ENCODE measurements at places on chromosomes 3 and 15.

GRCh38 chr3:46537779-46538178 lies 28.3 kb downstream of the LRRC2 start:
- no peak for DNase-seq

GRCh38 chr3:165056510-165056909 lies 21.8 kb downstream of the SI start:
- DNase-seq, result no peak

DNA sequence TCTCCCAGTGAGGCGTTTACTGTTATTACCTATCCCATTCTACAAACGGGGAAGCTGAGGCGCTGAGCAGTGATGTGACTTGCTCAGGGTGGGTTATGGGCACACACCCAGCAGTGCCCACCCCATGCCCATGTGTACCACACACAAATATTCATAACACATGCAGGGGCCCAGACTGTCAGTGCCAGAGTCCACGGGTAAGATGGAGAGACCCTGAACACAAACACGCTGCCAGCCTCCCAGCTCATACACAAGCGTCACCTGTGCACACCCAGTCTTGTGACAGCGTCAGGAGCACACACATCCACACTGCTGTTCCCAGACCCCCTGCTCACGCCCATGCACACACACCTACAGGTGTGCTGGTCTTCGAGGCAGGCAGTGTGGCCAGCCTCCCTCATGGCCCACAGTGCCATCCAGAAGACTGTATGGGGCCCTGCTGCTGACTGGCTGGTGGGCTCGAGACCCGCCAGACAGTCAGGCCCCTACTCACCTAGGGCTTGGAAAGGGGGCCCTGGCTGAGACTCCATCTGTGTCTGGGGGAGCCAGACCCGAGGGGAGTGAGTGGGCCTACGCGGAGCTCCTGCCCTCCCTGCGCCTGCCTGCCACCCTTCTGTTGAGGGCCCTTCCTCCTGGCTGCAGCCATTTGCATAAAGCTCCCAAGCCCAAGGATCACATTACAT lies 39.4 kb downstream of the DNAJB8 start:
- DNase-seq, result no peak

- no peak for DNase-seq
Observed at GRCh38 chr3:160633361-160634083, 43.4 kb upstream of the ARL14 start.

DNA sequence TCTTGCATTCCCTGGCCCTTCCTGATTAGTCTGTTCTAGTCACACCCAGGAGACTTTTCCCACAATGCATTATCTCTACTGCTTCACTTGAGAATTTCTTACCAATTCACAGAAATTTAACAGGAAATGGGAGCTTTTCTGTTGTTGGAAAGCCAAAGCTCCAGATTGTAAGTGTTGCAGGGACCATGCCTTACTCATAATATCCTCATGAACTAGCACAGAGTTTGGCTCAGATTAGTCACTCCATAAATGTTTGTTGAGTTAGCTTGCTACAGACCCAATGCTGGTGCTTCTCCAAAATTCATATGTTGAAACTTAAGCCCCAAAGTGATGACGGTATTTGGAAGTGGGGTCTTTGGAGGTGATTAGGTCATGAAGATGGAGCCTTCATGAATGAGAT lies 232.6 kb downstream of the GAP43 start:
- no peak for DNase-seq

DNA sequence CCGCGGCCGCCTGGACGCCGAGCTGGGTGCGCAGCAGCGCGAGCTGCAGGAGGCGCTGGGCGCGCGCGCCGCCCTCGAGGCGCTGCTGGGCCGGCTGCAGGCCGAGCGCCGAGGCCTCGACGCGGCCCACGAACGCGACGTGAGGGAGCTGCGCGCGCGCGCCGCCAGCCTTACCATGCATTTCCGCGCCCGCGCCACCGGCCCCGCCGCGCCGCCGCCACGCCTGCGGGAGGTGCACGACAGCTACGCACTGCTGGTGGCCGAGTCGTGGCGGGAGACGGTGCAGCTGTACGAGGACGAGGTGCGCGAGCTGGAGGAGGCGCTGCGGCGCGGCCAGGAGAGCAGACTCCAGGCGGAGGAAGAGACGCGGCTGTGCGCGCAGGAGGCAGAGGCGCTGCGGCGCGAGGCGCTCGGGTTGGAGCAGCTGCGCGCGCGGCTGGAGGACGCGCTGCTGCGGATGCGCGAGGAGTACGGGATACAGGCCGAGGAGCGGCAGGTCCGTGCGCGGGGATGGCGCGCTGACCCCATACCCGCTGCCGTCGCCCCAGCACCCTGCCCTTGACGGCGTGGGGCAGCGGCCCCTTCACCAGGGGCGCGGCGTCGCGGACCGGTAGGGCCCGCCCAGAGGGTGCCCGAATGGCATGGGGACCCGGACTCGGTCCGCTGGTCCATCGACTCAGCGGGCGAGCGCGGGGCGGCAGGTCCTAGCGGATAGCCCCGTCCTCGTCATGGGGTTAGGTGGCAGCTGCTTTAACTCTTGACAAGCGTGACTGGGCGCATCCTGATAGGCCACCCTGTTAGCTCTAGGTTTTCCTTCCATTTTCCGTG lies 848 bp downstream of the SYNM start:
- peak; percentile 5 for DNase-seq

DNA sequence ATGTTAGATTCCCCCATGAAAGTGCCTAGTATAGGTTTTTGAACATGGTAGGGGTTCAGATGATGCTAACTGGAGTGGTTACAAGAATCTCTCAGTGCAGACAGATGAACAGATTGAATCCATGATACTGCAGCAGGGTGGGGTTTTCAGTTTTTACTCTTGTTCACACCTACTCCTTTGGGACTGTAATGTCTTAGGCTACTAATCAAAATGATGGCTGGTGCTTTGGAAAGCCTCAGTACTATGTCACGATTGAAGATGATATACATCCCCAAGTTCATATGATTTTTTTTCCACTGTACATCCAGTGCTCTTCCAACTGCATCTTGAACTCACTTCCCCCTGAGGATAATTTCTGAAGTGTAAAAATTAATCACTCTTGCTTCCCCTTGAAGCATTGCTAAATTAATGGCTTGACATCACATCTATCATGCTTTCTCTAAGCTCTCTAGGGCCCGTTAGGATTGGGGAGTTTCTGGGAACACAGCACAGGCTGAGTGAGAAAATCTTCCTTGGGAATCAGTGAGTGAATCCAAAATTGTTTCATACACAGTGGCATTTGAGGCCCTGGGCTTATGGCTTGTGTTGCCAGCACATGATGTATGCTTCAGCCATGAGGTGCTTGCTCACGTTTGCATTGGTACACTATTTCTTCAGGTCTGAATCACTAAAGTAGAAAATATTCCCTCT lies 115.0 kb upstream of the TPRG1 start:
- DNase-seq, result no peak

- no peak for DNase-seq
Observed at GRCh38 chr3:88912294-88912877, 195.0 kb upstream of the EPHA3 start.

DNA sequence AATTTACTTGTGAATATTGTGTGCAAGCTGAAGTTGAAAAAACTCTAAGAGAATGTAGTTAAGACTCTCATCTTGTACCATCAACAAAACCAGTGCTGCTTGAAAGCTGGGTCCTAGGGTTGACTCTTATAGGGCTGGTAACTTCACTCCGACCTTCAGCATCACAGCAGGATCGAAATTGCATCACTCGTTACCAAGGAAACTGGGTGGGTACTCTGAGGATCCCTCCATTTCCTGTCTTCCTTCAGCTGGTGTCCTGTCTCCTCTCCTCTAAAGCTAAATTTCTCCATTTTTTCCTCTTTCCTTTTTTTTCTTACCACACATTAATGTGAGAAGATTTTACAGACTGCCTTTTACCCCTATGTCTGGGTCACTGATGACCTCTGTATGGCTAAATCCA lies 3.0 kb upstream of the APH1B start:
- no peak for DNase-seq

- DNase-seq, result no peak
Observed at GRCh38 chr3:123637131-123637530, 52.3 kb upstream of the HACD2 start.

DNA sequence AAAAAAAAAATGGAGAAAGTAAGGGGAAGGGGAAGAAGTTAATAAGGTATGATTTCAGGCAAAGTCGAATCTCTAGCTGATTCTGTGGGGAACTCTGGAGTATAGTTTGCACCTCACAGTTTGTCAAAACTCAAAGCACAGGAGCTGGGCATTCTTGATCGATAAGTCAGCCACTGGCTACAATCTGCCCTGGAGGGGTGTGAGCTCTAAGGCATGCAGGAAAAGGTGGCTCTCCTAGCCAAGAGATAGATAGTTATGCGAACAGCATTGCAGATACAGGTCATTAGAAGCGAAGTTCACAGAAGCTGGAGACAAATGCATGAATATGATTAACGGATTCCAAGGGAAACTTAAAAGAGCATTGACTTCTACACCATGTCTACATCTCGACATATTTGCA lies 952.6 kb downstream of the AGBL1 start:
- no peak for DNase-seq

DNA sequence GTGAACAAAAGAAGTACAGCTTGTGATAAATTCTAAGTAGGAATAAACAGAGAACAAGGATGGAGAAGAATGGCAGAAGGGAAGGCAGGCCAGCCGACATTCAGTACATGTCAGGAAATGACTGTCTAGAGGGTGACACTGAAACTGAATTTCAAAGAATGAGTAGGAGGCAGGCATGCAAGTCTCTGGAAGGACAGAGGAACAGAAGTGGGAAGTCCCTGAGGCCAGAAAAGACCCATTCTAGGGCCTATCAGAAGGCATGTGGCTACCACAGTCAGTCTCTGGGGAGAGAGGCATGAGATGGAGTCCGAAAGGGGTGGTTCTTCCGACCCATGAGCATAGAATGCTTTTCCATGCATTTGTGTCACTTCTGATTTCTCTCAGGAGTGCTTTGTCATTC lies 243.5 kb upstream of the UBE2E2 start:
- DNase-seq, result no peak

GRCh38 chr15:52326756-52327155 lies 31.2 kb upstream of the MYO5C start:
- DNase-seq, result no peak

DNA sequence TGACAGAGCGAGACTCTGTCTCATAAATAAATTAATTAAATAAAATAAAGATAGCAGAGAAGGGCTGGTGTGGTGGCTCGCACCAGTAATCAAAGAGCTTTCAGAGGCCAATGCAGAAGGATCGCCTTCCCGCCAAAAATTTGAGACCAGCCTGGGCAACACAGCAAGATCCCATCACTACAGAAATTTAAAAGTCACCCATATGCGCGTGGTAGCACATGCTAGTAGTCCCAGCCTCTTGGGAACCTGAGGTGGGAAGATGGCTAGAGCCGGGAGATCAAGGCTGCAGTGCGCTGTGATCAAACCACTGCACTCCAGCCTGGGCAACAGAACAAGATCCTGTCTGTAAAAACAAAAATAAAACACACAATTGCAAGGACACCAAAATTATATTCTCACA lies 9.6 kb downstream of the SMARCC1 start:
- no peak for DNase-seq

DNA sequence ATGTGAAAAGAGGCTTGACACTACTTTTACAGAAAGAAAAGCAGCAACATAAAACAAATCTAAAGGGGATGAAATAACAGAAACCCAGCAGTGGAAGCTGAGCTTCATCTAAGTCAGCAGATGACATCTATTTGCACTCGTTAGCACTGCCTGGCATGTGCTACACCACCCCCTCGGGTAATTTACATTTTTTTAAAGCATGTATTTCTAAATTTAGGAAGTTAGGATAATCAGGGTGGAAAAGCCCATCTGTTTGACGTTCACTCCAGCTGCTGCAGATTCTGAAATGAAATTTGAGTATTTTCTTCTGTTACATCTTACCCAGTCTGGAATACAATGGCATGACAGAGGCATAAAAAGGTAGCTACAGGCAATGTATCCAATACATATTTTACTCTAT lies 20.7 kb downstream of the IGSF11 start:
- DNase-seq, result no peak

- DNase-seq, result no peak
Observed at GRCh38 chr3:121759541-121760202, 10.1 kb upstream of the GOLGB1 start.

DNA sequence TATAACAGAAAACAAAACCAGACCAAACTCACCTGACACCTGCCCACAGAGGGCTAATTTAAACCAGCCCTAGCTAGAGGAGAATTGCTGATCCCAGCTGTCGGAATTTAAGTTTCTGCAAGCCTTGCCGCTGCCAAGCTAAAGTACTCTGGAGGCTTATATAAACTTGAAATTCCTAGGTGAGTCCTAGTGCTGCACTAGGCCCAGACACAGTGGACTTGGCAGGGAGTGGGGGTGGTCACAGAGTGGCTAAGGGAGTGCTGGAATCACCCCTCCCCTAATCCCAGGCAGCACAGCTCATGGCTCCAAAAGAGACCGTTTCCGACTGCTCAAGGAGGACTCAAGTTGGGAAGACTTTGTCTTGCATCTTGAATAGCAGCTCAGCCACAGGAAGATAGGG lies 17.6 kb downstream of the TMCO5A start:
- no peak for DNase-seq

GRCh38 chr15:59221511-59222505 lies 15.2 kb downstream of the LDHAL6B start:
- no peak for DNase-seq

GRCh38 chr3:174310475-174310983 lies 548.6 kb upstream of the NAALADL2 start:
- no peak for DNase-seq

GRCh38 chr3:66495668-66496045 lies 5.2 kb downstream of the LRIG1 start:
- no peak for DNase-seq

GRCh38 chr3:99023590-99024192 lies 122.2 kb upstream of the DCBLD2 start:
- no peak for DNase-seq

GRCh38 chr3:17287006-17287689 lies 402.4 kb downstream of the PLCL2 start:
- no peak for DNase-seq

DNA sequence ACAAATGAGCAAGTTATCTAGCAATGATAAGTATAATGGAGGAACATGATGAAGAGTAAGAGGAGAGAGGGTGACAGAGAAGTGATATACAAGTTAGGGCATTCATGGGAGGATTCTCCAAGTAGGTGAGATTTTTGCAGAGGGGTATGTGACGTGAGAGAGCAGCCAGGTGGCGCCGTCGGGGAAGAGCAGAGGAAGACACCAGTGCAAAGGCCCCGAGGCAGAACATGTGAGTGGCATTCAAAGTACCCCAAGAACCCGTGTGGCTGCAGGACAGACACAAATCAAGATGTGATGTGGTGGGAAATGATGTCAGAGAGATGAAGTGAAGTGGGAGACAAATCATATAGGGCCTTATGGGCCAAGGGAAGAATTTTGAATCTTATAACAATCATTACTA lies 81.8 kb upstream of the GRM7 start:
- DNase-seq, result no peak

All from stimulated activated CD8-positive, alpha-beta memory T cell treated with anti-CD3 and anti-CD28 coated beads, Interleukin-7, amount 100 ng/mL, for 4 hours (primary cell).